Ascending aorta (tissue), 2 donors: ENCODE measurements at places on chromosomes 2 and 18. TPM values are rescaled to one million over a fixed set of nuclear protein-coding genes. Genes with fewer than 3 reads are reported as not detected.

- no peaks in the 10 kb centered on the region for H3K4me1 ChIP-seq
- no peak for DNase-seq
- no peaks in the 10 kb centered on the region for H3K27me3 ChIP-seq
- no peak overlapping the region for H3K27ac ChIP-seq
- no peak overlapping the region for H3K4me3 ChIP-seq
Measured at GRCh38 chr2:51881673-51882072, 849.7 kb upstream of the NRXN1 start.

Gene CSRNP3
- 2.8 TPM for total RNA-seq

DNA sequence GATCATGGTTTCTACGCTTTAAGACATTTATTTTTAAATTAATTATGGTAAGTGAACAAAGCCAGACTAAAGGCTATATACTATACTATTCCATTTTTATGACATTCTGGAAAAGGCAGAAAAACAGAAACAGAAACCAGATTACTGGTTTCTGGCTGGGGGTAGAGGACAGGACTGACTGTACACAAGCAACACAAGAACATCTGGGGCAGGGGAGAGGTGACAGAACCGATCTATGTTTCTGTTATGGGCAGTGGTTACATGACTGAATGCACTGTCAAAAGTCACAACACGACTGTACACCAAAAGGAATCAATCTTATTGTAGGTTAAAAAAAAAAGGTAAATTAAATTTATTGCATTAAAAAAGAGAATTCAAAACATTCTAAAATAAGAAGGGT lies 64.7 kb downstream of the PTPN2 start:
- no peaks in the 10 kb centered on the region for H3K4me1 ChIP-seq
- no peak overlapping the region for H3K27ac ChIP-seq
- peaks cover 13% of the 10 kb centered on the region for H3K36me3 ChIP-seq
- no peak overlapping the region for H3K4me3 ChIP-seq
- no peaks in the 10 kb centered on the region for H3K27me3 ChIP-seq
- no peak for DNase-seq

DNA sequence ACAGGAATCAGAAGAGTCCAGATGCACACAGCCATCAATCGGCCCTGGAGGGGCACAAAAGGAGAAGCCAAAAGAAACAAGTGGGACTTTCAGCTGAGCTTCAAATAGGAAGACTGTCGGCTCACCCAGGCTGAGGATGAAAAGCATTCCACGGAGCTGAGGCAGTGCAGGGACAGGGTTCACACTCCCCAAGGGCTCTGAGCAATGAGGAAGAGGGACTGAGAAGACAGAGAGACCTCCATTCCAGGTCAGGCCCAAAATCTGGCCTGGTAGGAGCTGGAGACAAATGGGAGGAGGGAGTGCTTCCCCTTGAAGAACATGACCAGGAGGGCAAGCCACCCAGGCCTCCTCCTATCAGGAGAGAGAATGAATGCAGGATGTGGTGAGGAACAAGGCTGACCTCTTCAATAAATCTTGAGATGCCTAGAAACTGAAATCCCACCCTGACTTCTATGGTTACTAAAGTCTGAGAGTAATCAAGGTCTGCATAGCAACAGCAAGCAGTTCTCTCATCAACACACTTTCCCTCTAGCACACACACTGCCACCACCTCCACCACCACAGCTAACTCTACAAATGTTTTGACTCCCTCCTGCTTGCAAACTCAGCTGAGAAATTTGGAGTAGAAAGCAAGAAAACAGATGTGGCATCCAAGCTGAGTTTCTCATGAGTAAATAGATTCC lies 434.4 kb downstream of the TNS1 start:
- H3K4me3 ChIP-seq, result no peak overlapping the region
- peaks cover 7% of the 10 kb centered on the region for H3K36me3 ChIP-seq
- DNase-seq, result no peak
- H3K4me1 ChIP-seq, result no peaks in the 10 kb centered on the region

GRCh38 chr2:241195506-241196130 lies 7.1 kb downstream of the ANO7 start:
- H3K36me3 ChIP-seq, result no peaks in the 10 kb centered on the region
- no peak overlapping the region for H3K27ac ChIP-seq
- H3K4me1 ChIP-seq, result no peaks in the 10 kb centered on the region
- no peak for DNase-seq
